ENCODE measurements at places on chromosomes 7 and 10.

- no peak for DNase-seq
Measured at GRCh38 chr10:7043055-7043653, 367.7 kb downstream of the SFMBT2 start.

DNA sequence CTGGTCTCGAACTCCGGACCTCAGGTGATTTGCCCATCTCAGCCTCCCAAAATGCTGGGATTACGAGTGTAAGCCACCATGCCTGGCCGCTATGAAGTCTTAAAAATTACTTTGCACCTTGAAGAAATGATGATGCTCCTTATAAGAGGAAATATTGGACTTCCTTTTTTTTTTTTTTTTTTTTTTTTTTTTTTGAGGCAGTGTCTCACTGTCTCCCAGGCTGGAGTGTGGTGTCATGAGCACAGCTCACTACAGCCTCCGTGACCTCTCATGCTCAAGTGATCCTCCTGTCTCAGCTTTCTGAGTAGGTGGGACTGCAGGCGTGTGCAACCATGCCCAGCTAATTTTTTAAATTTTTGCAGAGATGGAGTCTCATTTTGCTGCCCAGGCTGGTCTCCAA is 65.3 kb downstream of the KMT2E start:
- DNase-seq = no peak

GRCh38 chr10:98020784-98021183 is 9.6 kb downstream of the CRTAC1 start:
- no peak for DNase-seq

- DNase-seq = peak; percentile 49
Measured at GRCh38 chr10:122565766-122566206, 5.2 kb downstream of the DMBT1 start.

DNA sequence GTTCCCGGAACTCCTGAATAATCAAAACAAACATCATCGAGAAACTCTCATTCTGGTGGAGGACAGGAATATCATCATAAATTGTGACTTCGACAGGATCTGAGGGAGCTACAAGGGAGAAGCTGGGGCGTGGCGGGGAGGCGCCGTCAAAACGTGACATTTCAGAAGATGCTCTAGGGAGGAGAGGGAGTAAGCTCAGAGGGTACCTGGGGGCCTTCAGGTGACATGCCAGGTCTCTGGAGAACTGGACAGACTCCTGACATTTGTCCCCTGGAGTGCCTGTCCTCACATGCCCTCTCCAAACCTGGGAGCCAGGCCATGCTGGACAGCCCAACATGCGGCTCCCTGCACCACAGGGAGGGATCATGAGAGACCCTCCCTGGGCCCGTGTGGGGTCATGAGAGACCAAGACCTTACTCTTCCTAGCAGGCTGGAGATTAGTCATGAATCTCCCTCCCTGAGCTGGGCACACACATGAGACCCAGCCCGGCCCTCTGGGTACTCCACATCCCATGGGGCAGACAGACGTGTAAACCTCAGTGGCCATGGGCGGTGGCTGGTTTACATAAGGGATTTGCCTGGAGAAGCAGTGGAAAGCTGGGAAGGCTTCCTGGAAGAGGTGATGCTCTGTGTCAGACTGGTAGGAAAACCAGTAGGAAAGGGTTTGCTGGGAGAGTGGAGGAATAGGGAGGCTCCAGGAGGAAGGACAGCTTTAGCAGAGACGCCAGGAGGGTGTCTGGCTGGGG is 81.0 kb downstream of the MYL10 start:
- DNase-seq = no peak

DNA sequence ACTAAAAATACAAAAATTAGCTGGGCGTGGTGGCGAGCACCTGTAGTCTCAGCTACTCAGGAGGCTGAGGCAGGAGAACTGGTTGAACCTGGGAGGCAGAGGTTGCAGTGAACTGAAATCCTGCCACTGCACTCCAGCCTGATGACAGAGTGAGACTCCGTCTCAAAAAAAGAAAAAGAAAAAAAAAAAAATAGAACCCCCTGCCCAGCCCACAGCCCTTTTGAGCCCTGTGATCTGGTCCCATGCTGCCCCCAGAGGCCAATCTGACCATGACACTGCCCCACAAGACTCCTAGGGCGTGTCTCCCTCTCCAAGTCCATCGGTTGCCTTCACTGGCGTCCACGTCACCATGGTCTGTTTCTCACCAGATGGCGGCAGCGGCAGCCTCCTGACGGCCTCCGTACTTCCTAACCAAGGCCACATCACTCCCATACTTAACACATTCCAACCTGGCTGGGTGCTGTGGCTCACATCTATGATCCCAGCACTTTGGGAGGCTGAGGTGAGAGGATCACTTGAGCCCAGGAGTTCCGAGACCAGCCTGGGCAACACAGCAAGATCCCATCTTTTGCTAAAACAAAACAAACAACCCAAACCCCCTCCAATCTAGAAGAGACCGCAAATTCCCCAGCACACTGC is 18.0 kb downstream of the STX1A start:
- no peak for DNase-seq

DNA sequence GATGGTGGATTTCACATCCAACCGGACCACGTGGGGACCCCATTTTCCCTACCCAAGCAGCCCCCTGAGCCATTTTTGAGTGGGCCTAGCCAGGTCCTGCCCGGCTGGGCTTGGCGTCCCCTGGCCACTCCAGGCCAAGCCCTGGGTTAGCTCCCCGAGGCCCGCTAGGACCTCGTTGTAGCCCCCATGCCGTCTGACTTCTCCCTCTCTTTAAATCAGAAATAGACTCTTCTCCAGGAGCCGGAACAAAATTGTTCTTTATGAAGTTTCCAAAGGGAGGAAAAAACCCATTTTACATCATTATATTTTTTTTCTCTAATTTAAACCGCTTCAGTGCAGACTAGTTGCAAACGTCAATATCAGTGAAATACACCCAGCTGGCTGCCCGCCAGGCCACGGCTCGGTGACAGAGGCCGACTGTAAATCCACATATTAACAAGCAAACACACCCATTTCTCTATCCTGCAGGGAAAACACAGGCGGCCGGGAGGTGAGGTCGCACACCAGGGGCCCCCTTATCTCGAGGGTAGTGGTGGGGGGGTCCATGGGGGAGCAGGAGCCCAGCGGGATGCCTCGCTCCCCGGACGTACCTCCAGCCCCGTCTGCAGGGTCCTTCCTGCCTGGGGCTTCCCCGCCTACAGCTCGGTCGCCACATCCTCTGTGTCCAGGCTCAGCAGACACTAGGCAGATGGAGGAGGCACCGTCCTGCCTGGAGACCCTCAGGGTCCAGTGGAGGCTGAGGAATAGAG is 72.7 kb downstream of the ELFN1 start:
- no peak for DNase-seq

DNA sequence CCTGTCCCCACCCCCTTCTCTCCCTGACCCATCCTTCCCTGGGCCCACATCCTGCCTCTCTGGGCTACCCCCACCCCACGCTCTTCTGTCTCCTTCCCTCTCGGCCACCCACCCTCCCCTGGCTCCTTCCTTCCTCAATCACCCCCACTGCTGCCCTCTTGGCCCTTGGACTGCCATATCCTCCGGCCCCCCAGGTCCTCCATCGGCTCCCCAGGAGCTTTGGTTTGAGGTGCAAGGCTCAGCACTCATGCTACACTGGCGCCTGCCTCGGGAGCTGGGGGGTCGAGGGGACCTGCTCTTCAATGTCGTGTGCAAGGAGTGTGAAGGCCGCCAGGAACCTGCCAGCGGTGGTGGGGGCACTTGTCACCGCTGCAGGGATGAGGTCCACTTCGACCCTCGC is 10.9 kb downstream of the EPHB6 start:
- DNase-seq = no peak

DNA sequence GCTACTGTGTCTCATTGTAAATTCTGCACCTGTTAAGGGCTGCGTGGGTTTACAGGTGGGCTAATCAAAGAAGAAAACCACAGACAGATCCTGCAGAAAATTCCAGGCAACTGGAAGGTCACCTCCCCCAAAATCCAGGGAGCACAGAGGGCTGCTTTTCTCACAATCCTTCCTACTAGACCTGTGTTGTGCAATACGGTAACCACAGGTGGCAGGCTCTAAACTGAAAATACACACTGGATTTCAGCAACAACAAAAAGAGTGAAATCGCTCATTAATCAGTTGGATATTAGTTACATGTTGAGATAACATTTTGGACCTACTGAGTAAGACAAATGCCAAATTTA is 83.2 kb downstream of the SLC16A9 start:
- no peak for DNase-seq

- no peak for DNase-seq
Measured at GRCh38 chr7:122183106-122183505, 39.1 kb upstream of the AASS start.

DNA sequence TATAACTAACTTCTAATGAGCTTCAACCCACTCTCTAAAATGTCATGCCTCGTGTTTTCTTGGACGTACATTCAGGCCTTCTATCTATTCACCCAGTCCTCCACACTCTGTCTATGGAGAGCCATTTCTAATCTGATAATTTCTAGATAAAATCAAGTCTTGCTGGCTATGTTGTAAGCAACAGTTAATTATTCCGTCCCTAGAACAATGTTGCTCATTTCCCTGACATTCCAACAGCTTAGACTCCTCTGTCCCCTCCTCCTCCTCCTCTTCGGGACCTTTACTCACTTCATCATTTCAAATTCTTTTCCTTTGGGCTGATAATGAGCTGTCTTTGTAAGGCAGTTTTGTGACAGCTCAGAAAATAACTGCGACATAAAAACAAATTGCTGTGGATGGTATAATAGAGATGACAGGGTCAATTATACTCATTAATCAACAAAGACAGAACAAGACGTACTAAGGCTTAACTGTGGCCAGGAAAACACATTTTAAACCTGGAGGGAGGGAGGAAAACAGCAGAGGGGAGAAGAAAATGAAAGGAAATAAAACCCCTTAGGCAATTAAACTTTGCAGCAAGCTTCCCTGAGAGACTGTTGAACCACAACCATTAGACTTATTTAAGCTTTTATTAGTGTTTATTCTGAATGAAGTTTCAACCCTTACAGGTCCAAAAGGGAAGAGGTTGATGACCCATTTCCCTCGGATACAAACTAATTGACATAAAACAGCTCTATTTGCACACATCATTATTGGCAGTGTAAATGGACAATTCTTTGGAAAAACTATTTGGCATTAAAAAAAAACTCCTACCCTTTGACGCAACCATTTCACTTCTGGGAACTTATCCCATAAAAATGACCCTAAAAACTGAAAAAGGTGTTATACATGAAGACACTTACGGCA is 179.1 kb downstream of the SFMBT2 start:
- no peak for DNase-seq

DNA sequence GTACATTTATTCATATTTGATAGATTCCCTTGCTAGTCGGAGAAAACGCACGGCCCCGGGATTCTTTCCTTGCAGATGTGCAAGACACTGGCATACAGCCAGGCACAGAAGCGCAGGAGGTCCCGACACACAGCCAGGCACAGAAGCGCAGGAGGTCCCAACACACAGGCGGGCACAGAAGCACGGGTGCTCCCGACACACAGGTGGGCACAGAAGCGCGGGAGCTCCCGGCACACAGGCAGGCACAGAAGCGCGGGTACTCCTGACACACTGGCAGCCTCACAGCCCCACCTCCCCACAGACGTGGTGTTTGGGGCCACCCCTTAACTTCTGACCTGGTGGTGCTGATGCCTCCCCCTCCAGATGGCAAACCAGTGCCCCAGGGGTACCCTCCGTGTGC is 237.3 kb downstream of the ZMYND11 start:
- DNase-seq = no peak

DNA sequence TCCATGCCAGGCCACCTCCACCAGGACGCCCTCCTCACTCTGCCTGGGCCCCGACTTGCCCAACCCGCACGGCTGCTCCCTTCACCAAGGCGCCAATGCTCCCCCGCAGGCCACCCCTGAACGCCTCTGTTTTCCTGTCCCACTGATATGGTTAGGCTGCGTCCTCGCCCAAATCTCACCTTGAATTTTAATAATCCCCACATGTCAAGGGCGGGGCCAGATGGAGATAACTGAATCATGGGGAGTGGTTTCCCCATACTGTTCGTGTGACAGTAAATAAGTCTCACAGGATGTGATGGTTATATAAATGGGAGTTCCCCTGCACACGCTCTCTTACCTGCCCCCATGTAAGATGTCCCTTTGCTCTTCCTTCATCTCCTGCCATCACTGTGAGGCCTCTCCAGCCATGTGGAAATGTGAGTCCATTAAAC is 29.8 kb downstream of the RSU1 start:
- DNase-seq = no peak

DNA sequence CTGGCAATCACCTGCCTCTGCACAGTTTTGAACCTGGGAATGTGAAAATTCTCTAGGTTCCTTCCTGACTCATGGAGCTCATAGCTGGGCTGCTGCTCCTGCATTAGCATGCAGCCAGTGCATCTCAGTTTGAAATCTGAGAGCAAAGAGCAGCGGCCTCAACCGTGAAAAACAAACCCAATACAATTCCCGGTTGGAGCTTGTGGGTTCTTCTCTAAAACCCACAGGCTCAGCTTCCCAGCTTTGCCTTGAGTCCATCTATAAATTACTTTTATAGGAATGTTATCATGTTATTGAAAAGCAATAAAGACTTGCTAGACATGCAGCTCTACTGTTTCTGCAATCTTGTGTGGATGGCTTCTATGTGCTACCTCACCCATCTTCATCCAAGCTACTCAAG is 191.7 kb downstream of the CXCL12 start:
- no peak for DNase-seq

- DNase-seq = no peak
Measured at GRCh38 chr7:137996871-137997270, 5.0 kb downstream of the CREB3L2 start.

DNA sequence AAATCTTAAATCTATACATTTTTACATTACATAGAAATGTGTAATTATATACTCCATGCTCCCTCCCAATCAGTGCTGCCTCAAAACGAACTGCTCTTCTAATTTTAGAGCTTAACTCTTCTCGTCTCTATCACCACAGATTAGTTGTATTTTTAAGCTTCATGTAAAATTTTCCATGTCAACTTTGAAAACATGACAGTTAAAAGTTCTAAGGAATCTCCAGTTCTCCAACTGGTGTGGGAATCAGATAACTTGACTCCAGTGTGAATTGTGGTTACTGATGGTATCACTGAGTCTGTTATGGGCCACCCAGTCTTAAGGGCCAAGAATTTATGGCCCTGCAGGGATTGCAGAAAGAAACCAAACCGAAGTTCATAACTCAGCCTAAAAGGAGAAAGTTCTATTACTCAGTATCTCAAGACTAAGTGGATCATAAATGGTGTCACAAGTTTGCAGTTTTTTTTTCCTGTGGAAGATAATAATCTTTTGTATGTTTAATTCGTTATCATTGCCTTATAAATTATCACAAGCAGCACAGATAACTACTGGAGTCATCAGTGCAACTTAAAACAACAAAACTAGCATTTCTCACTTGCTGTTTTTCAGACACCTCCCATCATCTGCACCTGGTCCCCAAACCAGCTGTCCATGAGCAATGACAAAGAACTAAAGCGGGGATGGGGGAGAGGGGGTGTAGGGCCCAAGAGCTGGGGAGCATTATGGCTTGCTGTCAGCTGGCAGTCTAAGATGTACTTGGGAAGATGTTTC is 31.5 kb upstream of the KMT2E start:
- DNase-seq = no peak

Data from epithelial cell of proximal tubule (primary cell).